Stimulated activated CD4-positive, alpha-beta T cell treated with anti-CD3 and anti-CD28 coated beads, Interleukin-15, amount 100 ng/mL, for 48 hours (primary cell): ENCODE measurements at places on chromosomes 16 and 17.

DNA sequence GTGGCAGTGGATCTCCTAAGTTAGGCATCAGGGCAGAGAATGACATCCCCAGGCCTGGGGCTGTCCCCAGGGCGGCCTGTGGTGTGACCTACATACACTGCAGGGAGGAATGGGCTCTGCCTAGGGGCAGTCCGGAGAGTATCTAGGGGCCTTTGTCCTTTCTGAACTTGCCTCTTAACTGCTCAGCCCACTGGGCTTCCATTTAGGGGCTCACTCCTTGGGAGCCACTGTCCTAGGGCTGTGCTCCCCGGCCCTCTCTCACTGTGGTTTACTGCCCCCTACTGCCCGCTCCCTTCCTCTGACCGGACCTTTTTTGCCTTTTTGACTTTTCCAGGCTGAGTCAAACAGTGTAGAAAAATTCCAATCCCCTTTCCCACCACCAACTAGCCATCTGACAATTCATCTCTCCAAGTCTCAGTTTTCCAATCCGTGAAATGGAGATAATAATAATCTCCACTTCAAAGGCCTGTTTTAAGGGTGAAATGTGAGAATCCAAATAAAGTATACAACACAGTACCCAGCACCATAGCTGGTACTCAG lies 66.8 kb downstream of the DNAH3 start:
- peak; percentile 30 for DNase-seq

GRCh38 chr17:82780195-82780594 lies 28.3 kb downstream of the TBCD start:
- no peak for DNase-seq

- DNase-seq, result no peak
Observed at GRCh38 chr16:11601911-11602310, 15.2 kb upstream of the LITAF start.

- no peak for DNase-seq
Observed at GRCh38 chr17:81502471-81503017, 10.1 kb downstream of the ACTG1 start.

DNA sequence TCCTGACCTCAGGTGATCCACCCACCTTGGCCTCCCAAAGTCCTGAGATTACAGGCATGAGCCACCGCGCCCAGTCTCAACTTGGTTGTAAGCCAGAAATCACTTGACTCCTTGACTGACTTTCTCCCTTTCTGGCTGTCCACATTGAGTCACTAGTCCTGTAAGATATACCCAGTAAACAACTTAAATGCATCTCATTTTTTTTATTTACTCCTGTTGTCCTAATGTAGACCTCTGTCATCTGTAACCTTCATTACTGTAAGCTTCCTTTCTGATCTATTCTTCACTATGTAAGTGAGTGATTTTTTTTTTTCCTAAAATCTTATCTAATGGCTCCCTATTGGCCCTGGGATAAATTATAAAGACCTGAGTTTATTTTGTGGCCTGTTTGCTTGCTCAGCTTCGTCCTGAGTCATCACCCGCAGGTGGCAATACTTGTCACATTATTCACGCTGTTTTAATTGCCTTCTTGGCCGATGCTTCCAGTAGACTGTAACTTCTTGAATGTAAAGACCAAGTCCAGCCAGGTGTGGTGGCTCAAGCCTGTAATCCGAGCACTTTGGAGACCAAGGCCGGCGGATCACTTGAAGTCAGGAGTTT lies 41.0 kb downstream of the PAFAH1B1 start:
- DNase-seq, result no peak

DNA sequence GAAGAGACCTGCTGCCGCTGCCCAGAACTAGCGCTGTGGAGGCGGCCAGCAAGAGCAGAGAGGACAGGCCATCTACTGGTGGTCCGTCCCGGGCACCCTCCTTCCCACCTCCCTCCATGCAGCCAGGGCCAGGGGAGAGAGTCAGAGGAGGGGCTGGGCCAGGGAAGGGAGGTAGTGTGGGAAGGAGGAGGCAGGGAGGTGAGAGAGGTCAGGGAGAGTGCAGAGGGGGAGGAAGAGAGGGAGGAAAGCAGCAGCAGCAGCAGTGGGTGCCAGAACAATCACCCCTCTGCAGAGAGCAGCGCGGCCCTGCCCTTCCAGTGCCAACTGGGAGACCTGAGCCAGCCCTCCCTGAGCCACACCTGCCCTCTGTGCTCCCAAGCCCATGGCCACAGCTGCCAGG lies 6.6 kb downstream of the C16orf95 start:
- DNase-seq, result no peak

- DNase-seq, result no peak
Observed at GRCh38 chr16:87918338-87918737, 18.0 kb downstream of the CA5A start.

DNA sequence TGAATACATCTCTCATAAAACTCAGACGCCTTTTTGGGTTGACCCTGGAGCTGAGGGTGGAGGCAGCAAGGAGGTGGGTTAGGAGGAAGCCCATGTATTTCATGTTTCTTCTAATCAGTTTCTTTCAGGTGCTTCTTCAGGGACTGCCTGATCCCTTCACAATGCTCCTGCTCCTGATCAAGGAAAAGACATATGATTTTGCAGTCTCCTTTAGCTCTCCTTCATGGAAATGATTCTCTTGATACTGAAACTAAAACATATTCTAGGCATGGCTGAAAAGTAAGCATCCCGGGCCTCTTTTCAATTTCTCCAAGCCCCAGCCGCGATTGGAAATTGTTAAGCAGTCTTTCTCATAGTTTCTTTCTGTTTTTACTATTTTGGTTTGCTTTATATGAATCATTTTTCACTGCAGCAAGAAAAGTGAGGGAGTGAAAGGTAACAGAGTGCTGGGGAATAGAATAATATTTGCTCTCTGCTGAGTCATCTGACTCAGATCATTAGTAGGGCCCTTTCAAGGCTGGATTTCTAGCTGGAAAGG lies 730.7 kb downstream of the CDH11 start:
- DNase-seq, result no peak

DNA sequence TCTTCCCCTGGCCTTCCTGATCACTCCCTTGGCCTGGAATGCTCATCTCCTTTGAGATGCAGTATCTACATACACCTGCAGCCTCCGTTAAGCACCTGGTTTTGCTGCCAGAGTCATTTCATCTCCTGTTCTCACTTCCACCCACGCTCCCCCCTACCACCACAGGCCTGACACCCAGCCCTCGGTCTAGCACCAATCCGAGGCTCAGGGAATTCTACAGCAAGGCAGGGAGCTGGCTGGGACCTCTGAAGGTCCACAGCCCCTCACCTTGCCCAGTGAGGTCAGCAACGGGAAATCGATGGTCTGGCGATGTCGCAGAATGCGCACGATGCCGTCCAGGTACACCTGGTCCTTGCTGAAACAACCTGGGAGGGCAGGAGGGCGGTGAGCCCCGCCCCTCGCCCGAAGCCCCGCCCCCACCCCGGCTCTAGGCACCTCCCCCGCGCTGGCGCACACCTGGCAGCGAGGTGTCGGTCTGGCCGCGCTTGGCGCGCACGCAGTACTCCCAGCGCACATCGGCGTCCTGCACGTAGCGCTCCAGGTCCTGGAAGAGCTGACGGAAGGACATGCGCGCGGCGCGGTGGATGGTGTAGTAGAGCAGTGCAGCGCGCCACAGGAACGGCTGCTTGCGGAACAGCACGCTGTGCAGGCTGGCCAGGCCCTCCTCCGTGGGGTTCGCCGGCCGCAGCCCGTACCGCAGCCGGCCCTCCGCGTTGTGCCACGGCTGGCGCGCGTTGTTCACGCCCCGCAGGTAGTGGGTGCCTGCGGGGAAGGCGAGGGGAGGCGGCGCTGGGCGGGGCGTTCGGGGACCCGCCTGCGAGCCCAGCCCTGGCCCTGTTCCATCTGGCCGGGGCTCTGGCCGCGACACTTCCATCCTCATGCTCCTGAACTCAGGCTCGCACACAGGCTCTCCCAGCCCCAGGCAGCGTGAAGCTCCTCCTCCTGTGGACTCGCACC lies 5.7 kb downstream of the MATCAP1 start:
- DNase-seq, result no peak

- no peak for DNase-seq
Observed at GRCh38 chr17:4194796-4195195, 51.8 kb downstream of the CYB5D2 start.

- DNase-seq, result no peak
Observed at GRCh38 chr17:39281806-39282205, 56.1 kb upstream of the STAC2 start.

- DNase-seq, result no peak
Observed at GRCh38 chr16:30621765-30622164, 11.6 kb upstream of the ZNF689 start.

DNA sequence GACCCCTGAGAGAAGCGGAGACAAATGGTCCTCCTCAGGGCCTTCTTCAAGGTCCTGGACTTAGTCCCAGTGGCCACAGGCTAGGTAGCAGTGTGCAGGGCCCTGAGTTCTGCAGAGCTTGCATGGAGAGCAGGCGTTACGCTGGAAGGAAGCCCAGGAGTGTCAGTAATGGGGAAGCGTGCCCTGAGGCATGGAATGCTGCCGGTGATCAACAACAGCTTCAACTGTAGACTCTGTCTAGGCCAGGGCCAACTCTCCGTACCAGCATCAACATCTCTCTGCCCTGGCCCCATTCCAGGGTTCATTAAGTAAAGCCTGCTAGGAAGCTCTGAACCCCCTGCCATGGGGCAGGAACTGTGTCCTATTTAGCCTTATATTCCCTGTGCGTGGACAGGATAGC lies 568 bp upstream of the TNK1 start:
- DNase-seq, result no peak

DNA sequence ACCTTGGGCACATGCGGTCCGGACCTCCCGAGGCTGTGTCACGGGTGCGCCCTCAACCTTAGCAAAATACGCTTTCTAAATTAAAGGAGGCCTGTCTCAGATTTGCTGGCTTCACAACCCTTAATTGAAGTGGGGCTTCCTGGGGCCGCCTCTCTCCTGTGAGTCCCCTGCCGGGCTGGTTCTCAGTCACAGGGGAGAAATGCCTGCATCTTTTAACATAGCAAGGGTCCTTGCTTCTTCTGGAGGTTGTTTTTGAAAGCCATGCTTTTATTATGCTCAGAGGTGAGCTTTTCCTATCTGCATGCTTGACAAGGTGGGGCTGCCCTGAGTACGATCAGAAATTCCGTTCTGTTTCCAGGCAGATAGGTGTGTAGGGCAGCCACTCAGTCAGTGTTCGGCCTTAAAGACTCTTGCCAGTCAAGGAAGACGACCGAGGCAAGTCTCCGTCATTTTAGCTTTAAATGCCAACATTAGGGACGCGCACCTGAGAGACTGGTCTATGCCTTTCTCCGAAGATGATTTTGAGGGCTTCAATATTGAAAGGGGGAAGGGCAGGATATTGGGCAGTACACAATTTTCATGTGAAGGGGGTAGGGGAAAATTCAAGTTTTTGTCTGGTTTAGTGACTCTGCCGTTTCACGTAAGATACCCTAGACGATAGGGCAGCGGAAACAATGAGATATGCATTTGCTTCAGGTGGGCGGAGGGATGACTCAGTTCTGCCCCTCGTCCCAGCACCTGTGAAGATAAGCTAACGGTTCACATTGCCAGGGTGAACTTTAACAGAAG lies 5.5 kb upstream of the SLC7A5 start:
- peak; percentile 81 for DNase-seq

GRCh38 chr17:38704606-38705522 lies at the start of gene MLLT6:
TSS of gene MLLT6 (plus strand) at chr17:38705273. CDS start at chr17:38705633, 360 bp downstream.
- no peak for DNase-seq
